ENCODE measurements at places on chromosomes 13 and 19. TPM values are rescaled to one million over a fixed set of nuclear protein-coding genes. Genes with fewer than 3 reads are reported as not detected.

DNA sequence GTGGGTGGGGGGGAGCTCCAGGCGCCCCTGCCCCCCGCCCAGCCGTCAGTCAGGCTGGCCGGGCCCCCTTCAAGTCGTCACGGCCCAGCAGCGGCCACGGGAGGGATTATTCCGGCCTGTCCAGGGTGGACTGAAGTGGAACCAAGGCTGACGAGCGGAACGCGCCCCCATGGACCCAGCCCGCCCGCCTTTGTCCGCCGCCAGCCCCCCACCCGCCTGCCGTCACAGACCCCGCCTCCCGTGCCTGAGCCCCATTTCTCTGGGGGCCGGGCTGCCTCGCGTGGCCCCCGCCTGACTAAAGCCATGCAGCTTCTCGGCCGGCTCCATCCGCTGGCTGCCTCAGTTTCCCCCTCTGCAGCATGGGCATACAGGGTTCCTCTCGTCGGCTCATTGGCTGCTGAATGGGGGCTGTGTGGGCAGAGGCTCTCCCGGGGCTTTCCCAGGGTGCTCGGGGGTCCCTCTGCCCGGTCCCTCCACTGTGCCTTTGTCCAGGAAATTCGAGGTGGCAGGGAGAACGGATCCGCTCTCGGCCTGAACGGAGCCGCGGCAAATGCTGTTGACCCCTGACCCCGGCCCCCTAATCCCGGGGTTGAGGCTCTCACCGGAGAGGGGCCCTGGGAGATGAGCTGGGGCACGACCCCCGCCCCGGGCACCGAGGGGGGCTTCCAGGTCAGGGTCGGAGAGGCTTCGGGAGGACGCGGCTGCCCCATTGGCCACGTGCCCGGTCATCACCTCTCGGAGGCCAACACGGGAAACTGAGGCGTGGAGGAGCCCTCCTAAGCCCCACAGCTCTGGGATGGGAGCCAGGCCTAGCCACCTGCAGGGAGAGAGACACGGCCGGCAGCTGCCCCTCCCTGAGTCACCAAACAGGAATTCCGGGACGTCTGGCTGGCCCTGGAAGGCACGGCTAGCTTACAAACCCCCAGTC is 27.4 kb downstream of the EFNA2 start:
- no peak for DNase-seq

GRCh38 chr13:105466376-105466775 is 1069.1 kb downstream of the EFNB2 start:
- DNase-seq, result no peak

- no peak for DNase-seq
Measured at GRCh38 chr13:97875218-97875617, 78.3 kb upstream of the IPO5 start.

DNA sequence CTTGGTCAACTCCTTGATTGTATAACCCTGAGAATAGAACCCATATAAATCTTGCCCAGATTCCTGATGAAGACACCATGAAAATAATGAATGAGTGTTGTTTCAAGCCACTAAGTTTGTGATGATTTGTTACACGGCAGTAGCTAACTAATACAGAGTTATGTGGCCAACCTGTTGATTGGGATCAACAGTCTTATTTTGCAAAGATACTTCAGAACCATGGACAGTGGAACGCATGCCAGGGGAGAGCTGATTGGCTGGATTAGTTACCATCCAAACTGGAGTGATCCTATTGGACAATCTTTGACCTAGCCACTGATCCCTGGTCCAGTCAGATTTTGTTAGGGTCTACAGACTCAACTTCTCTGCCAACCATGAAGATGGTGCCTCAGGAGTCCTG is 26.6 kb downstream of the CD70 start:
- DNase-seq, result no peak

GRCh38 chr13:33272531-33273124 is 12.9 kb downstream of the STARD13 start:
- no peak for DNase-seq

DNA sequence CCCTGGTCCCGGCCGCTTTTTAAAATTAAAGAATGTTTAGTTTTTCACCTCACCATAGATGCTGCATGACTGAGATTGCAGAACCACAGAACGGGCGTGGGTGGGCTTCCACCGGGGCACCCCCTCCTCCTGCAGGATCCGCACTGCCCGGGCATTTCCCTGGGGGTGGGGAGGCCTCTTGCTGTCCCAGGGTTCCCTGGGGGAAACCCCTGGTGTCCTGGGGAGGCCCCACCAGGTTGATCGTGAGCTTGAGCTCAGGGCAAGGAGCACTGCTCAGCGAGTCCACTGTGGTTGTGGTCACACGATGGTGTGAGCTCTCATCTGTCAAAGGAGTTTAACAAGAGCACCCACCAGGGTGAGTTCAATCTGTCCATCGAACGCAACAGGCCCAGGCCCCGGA is 11.4 kb upstream of the TCF3 start:
- no peak for DNase-seq

DNA sequence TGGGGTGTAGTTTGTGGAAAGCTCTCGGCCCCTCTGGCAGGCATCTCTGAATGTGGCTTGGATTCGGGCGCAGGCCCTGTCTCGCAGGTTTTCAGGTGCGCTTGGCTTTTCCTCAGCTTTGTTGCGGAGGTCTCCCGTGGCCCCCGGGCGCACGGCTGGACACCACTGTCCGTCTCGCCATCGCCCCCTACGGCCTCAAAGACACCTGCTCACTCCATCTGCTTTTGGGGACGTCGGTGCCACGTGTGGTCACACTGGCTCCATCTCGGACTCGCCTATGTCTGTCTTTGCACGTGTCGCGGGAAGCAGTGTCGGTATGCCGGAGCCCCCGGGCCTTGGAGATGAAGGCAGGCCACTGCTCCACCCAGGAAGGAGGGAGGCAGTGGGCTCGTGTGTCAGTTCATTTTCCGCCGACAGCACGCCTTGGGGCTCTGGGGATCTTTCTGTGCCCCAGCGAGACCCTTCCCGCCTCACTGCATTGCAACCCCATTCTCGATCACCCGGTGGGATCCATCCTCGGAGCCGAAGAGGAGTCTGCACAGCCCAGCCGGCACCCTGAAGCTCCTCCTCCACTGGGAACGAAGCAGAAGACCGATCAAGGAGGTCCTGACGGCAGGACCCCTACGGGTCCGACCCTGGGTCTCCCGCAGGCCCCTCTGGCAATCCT is 42.1 kb downstream of the ZNF146 start:
- no peak for DNase-seq

The PSG4 gene
- not detected for total RNA-seq

The BCL2L12 gene
- total RNA-seq, result 1.6 TPM

The ZNF567 gene
- total RNA-seq, result 3.5 TPM

The RNF225 gene
- not detected for total RNA-seq

The HNRNPA1L2 gene
- total RNA-seq, result 1.4 TPM

The DKKL1 gene
- not detected for total RNA-seq

The EBI3 gene
- total RNA-seq, result 2.5 TPM

The IGSF23 gene
- total RNA-seq, result 2.8 TPM

The CA11 gene
- total RNA-seq, result 0.09 TPM
